ENCODE measurements at places on chromosomes 6 and 20. TPM values are rescaled to one million over a fixed set of nuclear protein-coding genes. Genes with fewer than 3 reads are reported as not detected.

PLCB4 gene
- 8.2 TPM for total RNA-seq

BPIFB1 gene
- total RNA-seq: not detected

KDM1B gene
- 13.1 TPM for total RNA-seq

SYCP2 gene
- total RNA-seq: 0.17 TPM

TGM3 gene
- 0.09 TPM for total RNA-seq

ULBP3 gene
- 9.5 TPM for total RNA-seq

ARG1 gene
- not detected for total RNA-seq

NRSN2 gene
- total RNA-seq: 26.2 TPM

PRRT1 gene
- total RNA-seq: 0.09 TPM

SSTR4 gene
- not detected for total RNA-seq

RIPOR2 gene
- total RNA-seq: 0.34 TPM

PCSK2 gene
- total RNA-seq: not detected

All from bronchial smooth muscle cell (primary cell).